ENCODE measurements at places on chromosomes 11 and 22.

- no peak for DNase-seq
Observed at GRCh38 chr11:134150195-134150903, 73.4 kb downstream of the NCAPD3 start.

DNA sequence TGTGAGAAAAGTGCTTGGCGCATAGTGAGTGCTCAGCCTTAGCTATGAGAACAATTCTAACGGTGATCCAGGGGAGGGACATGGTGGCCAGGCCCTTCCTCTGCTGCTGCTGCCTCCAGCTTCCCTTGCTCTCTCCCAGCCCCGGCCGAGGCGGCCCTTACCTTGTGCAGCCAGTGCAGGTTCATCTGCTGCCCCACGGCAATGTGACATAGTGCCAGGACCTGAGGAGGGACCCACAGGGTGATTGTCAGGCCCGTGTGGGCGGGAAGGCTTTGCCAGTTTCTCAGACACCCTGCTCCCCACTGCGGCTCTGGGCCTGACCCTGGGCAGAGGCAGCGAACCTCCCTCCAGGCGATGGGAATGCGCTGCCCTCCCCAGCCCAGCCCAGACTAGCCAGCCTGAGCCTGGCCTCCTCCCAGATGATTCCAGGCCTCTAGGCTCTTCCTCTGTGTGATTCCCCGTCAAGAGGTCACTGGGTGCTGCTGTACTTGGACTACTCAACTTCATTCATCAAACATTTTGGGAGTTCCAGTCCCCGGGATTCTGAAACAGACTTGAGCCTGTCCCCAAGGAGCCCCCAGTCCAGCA lies 23.7 kb upstream of the KLHL35 start:
- no peak for DNase-seq

DNA sequence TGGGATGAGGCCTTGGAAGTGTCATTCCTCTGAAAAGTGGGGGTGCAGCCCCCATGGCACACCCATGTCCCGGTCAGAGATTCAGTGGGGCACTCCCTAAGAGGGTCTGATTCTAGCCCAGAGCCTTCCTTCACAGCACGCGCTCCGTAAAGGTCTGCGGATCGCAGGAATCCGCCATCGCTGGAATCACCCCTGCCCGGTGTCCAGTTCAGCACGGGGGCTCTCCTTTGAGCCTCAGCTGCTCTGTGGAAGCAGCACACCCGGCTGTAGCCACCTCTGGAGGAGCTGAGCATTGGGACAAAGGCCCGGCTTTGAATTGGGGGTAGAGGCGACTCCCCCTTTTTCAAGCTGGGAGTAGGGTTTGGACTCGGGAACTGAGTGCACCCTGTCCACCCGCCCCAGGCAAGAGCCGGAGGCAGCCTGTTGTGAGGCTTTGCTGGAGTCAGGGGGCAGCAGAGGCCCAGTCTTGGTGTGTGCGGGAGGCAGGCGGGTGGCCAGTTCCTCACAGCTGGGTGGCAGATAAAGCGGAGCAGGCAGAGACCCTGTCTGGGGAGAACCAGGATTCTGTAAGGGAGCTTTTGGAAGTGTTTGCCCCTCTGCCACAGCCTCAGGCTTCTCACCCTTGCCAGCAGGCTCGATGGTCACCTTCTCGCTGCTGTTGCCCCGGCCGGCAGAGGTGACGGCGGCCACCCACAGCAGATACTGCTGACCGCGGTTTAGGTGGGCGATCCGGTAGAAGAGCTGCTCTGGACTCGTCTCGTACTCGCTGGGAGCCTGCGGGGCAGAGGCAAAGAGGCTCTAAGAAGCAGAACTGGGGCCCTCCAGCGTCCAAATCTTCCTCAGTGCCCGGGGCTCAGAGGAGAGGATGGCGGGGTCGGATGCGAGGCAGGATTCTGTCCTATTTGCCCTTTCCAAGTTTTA lies 115.9 kb downstream of the CEP164 start:
- peak; percentile 45 for DNase-seq

- DNase-seq = no peak
Observed at GRCh38 chr22:36569999-36570398, 41.0 kb upstream of the EIF3D start.

DNA sequence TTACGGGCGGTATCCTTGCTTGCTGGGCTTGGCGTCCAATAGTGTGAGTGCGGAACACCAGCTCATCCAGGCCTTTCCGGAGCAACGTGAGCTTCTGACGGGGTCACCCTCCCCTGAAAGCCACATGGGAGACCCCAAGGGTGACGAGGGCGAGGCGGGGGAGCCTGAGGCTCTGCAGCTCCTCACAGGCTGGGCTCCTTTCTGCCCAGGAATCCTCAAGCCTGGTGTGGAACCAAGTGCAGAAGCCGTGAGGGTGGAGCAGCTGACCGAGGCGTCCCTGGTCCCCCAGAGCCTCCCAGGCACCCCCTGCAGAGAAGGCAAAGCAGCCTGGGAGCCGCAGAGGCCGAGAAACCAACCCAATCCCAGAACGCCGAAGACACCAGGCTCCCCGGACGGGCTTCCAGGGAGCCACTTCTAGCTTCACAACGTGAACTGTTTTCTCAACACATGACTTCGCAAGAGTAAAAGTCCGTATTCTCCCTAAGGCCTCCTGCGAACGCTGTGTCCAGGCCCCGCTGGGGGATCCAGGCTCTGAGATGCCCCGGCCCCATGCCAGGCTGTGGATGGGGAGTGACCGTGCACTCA lies 530.3 kb downstream of the BRD1 start:
- DNase-seq = no peak

DNA sequence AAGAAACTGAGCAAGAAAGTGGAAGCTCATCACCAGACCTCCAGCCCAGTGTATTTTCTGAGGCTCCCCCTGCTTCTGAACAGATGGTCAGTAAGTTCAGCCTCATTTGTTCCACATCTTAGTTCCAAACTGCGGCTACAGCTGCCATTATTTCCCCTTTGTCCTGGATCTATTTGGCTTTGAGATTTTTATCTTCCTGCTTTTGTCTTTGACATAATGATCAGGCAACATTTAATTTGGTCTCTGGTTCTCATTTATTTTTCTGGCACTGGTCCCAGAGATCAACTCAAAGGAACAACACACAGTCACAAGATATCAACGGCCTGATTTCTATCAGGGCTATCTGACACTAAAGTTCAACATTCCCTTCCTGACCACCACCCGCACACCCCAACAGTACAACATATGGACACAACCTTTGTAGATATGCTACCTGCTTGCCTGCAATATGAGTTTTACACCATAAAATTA lies 137.5 kb downstream of the FAM76B start:
- DNase-seq = no peak

DNA sequence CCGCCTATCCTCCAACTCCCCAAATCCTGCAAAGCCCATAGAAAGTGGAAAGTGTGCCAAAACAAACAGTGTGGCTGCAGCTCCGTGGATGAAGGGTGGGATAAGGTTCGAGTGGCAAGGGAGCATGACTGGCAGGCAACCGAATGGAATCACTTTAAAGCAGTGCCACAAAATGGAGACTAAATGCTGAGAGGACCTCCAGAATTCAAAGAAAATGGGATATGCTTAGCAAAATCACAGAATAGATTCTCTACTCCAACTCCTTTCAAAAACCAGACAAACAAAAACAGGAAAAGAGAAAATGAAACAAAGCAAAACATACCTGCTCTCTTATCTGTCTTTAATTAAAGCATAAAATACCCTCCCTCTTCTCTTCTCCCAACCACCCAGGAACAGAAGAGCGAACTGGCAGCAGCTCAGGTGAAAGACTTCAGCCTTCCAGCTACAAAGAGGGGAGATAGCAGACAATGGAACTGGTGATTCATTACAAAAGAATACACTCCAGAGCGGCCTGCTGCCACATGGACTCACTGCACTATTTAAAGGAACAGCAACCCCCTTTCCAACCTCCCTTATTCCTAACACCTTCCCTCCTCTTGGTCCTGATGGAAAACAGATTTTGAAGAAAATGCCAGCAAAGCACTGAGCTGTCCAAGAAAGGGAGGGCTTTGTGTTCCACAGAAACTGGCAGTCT lies 118.5 kb downstream of the APOL5 start:
- DNase-seq = peak; percentile 15

- peak; percentile 20 for DNase-seq
Observed at GRCh38 chr22:17501679-17502285, 61.5 kb upstream of the SLC25A18 start.

GRCh38 chr22:42919199-42919598 lies 62.1 kb upstream of the ARFGAP3 start:
- no peak for DNase-seq

DNA sequence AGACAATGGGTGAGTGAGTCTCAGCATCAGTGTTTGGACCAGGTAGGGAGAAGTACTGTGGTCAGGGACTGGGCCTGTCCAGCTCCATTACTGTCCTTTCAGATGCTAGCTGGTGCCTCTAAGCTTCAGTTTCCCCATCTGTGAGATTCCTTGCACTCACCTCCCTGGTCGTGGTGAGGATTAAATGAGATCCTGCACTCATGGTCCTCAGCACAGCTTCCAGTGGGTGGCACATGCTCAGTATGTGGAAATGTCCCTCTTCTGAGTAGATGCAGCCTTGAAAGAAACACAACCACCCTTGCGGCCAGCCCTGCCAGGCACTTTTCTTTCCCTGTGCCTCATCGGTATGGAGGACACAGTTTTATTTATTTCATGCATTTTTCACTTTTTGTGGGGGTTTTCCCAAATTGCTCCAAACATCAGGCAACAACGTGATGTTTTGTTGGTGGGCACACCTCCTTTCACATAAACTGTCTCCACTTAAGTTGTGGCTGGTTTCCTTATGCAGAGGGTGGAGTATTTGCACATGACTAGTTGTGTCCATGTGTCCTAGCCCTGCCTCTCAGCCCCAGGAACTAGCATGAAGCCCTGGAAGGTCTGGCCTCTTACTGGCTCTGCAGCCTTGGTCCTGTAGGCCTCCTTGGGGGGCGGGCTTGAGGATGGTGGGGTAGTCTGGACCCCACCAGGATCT lies 1.1 kb downstream of the LZTR1 start:
- no peak for DNase-seq

DNA sequence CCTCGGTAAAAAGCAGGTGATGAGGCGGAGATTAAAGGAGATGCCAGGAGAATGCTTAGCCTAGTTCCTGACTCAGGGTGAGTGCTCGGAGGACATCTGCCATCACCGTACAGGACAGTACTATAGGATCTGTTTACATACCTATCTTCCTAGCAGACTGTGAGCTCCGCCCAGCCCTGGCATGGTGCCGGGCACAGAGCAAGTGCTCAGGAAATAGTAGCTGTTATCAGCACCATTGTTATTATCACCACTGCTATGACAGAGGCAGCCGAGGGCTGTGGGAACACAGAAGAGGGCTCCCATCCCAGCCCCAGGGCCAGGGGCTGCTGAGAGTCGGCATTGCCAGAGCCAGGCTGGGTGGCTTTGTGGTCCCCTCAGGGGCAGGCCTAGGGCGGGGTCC lies 642 bp upstream of the SEPTIN3 start:
- no peak for DNase-seq

DNA sequence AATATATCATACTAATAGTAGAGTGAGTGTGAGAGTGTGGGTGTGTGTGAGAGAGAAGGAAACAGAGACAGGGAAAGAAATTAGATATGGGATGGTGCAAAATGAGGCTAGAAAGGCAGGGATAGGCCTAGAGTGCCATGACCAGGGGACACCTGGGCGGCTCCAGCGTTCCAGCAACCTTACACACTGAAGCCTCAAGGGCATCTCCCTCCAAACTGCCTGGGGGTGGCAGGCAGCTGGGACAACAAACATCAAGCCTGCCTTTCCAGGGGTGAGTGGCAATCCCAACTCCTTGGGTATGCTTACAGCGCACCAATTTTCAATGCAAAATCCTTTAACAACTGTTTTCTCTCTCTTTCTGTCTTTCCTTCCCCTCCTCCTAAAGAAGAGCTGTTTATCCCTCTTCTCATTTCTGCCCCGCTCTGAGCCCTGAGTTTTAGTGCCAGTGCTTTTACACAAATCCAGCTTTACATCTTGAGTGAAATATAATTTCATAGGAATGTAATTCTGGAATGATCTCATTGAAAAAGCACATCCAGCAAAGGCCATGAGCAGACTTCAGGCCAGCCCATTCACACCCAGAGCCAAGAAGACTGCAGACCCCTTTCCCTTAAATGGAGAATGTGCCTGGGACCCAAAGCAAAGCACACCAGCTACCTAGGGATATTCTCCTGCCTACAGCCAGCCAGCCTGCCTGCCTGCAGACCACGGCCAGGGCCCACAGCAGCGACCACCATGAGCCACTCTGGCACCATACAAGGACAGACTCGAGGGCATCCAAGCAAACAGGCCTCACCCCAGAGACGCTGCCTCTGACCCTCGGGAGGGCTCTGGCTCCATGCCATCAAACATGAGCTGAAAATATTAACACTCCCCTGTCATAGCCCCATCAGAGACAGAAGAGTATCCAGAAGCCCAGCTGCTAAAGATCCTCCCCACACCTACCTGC lies 90.3 kb downstream of the RPL27A start:
- no peak for DNase-seq

DNA sequence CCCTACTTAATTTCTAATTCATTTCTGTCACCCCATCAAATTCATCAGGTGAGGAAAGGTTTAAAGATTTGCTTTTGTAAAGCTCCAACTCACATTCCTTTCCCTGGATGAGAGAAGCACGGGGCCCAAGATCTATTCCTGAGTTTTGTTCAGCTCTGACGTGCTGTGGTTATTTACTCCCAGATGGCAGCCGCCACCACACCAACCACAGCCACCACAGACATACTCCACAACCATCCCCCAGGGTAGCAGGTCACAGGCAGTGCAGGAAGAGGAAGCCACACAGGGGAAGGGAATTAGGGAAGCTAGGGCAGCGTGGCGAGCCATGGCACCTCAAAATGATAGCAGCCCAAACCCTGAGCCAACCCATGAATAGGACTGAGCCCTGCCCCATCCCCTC lies 63.5 kb upstream of the CSNK2A3 start:
- no peak for DNase-seq

DNA sequence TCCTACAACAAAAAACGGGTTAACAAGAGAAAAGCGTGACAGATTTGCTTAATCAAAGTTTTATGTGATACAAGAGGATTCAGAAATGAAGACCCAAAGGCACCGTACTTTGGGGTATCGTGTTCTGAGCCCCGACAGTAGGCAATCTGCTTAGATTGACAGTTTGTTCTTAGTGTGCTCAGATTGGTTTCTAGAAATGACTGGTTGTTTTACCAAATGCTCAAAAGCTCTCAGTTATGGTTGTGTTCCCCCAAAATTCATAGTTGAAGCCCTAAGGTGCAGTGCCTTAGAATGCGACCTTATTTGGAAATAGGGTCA lies 102.7 kb downstream of the RASSF10 start:
- DNase-seq = no peak

DNA sequence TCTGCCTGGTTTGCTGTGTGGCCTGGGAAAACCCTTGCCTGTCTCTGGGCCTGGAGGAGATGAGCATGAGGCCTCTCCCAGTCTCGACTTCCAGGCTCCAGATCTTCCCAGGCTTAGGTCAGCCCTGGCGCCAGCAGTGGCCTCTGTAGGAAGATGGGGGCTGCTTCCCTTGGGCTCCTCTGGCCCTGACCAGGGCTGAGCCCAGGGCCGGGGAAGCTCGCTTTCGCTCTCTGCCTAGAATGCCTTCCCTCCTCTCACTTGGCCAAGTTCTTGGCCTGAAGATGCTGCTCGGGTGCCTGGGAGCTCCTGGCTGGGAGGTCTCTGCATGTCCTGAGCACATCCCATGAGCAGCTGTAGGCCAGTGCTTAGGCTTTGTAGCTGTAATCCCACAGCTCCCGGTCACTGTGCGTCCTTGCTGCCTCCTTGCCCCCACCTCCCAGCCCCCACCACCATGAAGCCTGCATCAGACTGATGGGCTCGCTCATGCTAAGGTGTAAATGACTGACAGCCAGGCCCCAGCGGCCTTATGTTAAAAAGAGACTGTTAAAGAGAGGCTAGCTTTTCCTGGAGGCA lies 25.5 kb downstream of the SHISAL1 start:
- DNase-seq = no peak
